ENCODE measurements at places on chromosomes 5 and 9.

GRCh38 chr5:96753017-96753397 lies 54.7 kb downstream of the ERAP1 start:
- no peak for DNase-seq

DNA sequence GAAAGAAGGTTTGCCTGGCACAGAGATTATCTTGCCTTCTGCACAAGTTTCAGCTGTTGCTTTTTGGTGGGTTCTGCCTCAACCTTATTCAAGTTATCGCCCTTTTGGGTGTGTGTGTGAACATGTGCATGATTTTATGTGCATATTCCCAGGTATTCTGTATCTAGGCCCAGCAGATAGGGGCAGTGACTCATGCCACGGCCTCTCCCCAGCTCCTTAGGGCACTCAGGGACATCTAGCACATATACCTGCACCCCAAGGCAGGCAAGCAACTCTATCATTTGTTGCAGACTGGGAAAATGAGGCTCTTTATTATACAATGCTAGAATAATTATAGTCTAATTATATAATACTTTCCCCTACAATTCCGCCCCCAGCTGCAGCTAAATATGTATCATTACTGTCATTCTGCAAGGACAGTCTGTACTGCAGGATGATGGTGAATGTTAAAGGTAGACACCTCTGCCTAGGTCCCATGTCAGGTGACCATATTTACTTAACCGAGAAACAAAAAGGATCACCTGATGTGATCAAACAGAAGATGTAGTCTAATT lies 128.9 kb downstream of the PDE8B start:
- no peak for DNase-seq

DNA sequence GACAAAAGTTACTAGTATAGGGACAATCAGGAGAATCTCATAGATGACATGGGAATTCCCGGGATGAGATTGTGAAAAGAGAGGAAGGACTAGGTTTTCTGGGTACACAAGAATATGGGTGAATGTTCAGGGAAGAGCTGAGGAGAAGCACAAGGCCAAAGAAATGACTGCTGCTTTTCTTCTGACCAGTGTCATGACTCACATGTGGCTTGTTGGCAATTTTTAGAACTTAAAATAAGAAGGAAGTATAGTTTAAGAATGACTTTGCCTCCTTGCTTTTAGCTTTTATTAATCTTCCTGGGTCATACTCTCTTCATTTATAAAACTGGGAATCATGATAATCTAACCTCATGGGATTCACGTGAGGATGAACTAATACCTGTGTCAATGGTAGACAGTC lies 652.4 kb upstream of the MEF2C start:
- DNase-seq = peak; percentile 43

DNA sequence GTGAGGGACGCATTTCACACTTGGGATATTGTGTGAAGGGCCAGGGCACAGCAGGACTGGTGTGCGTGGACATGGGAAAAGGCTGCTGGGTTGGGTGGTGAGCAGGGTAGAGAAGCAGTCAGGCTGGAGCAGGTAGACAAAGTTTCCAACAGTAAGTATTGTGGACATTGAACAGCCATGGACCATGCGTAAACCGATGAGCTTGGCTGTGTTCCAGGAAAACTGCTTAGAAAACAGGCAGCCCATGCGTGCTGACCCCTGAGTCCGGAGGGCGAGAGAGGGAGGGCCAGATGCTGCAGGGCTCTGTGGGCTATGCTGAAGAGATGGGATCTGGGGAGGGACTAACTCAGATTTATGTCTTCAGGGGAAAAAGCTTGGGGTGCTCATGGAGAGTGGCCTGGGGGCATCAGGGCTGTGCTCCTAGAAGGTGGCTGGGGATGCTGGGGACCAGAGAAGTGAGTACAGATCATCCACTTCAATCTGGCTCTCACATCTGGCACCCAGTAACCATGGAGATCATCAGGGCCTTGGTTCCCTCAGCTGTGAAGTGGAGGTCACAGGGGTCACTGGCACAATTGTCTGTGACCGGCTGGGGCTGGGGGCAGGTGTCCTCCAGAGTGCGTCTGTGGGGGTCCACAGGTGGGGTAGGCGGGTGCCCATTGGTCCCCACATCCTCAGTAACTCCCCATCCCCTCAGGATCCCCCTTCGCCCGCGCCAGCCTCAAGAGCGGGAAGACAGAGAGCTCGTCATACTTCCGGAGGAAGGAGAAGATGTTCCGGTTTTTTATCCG lies 93.3 kb downstream of the CACNA1B start:
- DNase-seq = no peak

- DNase-seq = no peak
Measured at GRCh38 chr5:6541256-6542013, 91.4 kb downstream of the NSUN2 start.

DNA sequence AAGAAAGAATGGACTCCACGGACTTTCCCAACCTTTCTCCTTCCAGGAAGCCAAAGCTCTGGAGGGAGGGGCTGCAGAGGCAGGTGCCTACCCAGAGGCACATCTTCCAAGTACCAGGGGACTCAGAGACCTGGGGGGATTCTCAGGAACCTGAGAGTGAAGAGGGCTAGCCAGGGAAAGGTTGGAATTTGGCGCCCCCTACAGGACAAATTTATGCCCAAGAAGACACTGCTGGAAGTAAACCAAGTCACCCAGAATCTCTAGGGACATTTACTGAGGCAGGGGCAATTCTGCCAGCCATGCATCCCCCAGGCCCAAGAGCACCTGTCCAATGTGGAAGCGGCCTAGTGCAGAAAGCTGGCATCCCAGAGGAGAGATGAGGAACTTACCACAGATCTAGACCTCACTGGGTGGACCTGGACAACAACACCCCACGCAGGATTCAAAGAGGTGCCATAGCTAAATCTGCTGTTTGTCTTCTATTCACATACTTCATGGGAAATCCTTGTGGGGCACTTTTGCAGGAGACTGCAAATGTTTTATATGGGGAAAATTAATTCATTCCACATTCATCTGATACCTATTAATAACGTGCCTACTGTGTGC lies 25.9 kb upstream of the IDNK start:
- peak; percentile 49 for DNase-seq

DNA sequence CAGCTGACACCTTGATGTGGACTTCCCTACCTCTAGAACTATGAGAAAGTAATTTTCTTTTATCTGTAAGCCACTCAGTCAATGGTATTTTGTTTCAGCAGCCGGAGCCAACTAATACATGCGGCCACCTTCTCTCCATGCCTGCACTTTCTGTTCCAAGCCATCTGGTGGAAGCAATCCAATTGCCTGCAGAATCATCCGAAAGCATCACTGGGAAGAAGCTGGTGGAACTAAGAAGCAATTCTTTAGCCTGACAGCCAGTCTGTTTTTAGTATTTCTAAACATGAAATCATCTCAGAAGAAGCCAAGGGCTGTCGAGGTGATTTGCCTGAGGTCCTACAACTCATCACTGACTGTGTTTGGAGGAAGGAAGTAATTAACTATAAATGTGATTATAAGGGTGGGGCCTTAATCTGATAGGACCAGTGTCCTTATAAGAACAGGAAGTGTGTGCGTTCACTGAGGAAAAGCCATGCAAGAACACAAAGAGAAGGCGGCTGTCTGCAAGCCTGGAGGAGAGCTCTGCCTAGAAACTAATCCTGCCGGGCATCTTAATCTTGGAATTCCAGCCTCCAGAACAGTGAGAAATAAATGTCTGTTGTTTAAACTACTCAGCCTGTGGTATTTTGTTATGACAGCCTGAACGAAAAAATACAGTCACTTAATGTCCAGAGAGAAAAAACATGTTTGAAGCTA lies 49.1 kb downstream of the NXNL2 start:
- no peak for DNase-seq

DNA sequence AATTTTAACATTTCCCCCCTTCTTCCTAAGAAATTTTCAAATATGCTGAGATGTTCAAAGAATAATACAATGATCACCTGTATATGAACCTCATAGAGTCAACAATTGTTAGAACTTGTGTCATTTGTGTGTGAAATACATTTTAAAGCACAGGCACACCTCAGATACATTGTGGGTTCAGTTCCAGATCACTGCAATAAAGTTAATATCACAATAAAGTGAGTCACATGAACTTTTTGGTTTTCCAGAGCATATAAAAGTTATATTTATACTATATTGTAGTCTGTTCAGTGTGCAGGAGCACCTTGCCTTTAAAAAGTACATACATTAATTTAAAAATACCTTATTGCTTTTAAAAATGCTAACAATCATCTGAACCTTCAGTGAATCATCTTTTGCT lies 50.0 kb downstream of the MCCC2 start:
- no peak for DNase-seq

GRCh38 chr5:132102101-132102701 lies 28.6 kb downstream of the CSF2 start:
- no peak for DNase-seq

GRCh38 chr5:3186736-3187405 lies 408.8 kb upstream of the IRX1 start:
- DNase-seq = no peak

Measured in inflammatory macrophage (primary cell).